ENCODE measurements at places on chromosomes 12 and 14. TPM values are rescaled to one million over a fixed set of nuclear protein-coding genes. Genes with fewer than 3 reads are reported as not detected.

Gene HHIPL1
- total RNA-seq = 2.0 TPM

Gene ABCD4
- total RNA-seq = 81.6 TPM

DNA sequence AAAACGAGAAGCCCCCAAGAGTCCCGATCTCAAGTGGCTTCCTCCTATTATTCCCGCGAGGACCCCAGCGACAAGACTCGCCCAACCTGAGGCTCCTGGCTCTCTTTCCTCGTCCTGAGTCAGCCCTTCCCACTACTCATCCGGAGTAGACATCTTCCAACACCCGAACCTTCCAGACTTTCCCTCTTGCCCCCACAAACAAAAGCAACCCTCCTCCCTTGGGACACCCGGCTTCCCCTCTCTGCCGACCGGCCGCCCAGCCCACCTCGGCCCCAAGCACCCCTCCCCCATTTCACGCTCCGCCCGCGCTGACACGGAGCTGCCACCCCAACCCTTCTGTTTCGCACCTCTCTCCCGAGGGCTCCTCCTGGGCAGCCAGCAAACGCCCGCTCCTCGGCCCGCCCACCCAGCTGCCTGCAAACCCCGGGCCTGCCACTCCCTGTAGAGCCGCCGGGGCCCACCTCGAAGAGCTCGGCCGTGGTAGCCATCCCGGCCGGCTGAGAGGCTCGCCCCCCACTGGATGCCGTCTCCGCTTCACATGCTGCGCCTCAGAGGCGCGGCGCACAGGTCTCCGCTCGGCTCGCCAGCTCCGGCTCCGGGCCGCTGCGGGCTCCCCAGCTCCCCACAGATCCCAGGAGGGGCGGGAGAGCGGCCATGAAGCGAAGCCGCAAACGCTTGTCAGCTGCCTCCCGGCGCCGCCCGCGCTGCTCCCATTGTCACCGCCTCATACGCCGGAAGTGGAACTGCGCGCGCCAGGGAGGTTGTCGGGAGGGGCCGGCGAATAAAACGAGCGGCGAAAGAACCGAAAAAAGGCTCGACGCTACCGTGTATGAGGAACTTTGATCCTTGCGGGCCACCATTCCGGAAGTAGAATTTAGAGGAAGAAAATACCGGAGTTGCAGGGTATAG is at the start of the genes AP5M1 and EXOC5:
Gene AP5M1 (plus strand): TSS at position 811 of the 909 bp plus-strand sequence. CDS start 344 bp downstream, outside the sequence.
Gene EXOC5 (minus strand): TSS at position 745 of the 909 bp plus-strand sequence. CDS start 257 bp downstream, at position 488.
- H3K36me3 ChIP-seq = no peaks in the 10 kb centered on the region
- H3K4me3 ChIP-seq = peak within 1 kb of the TSS; percentile 79
- peak within 1 kb of the TSS; percentile 95 for H3K27ac ChIP-seq
- H3K27me3 ChIP-seq = no peaks in the 10 kb centered on the region
- peak; percentile 90 for DNase-seq
- H3K4me1 ChIP-seq = peaks cover 26% of the 10 kb centered on the region

GRCh38 chr12:53500142-53500775 is 824 bp upstream of the TARBP2 start:
- H3K4me3 ChIP-seq = peak overlapping the region; percentile 43
- DNase-seq = no peak
- H3K27ac ChIP-seq = peak overlapping the region; percentile 19
- peaks cover 32% of the 10 kb centered on the region for H3K4me1 ChIP-seq
- no peaks in the 10 kb centered on the region for H3K27me3 ChIP-seq
- no peaks in the 10 kb centered on the region for H3K36me3 ChIP-seq

GRCh38 chr12:54523637-54524036 is 25.8 kb upstream of the PDE1B start:
- DNase-seq = no peak
- H3K4me3 ChIP-seq = no peak overlapping the region
- no peaks in the 10 kb centered on the region for H3K36me3 ChIP-seq

Data from endothelial cell of umbilical vein (primary cell).